ENCODE measurements at places on chromosomes 5 and 9. TPM values are rescaled to one million over a fixed set of nuclear protein-coding genes. Genes with fewer than 3 reads are reported as not detected.

DNA sequence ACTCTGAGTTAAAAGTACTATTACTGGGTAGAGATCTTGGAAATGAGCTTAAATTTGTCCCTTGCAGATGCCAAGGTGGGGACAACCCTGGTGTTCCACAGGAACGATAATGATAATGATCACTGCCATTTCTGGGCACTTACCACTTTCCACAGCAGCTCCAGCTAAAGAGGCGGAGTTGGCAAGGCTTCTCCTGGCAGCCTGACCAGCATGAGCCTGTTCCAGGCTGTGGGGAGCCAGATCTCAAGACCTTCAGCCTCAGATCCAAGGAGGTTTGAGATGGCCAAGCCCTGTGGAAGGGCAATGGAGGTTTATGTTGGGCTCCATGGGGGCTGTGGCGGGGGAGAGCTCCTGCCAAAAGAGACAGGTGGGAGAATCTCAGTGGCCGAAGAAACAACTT, 244.9 kb upstream of the MVB12B start:
- no peak for DNase-seq
- H3K36me3 ChIP-seq: no peaks in the 10 kb centered on the region
- no peaks in the 10 kb centered on the region for H3K27me3 ChIP-seq
- no peaks in the 10 kb centered on the region for H3K4me1 ChIP-seq

Gene KIAA0825
- total RNA-seq: 1.7 TPM

Gene GCNT1
- 11.4 TPM for total RNA-seq

Gene CNOT6
- total RNA-seq: 41.7 TPM

GRCh38 chr5:117494188-117494587, 919.6 kb upstream of the SEMA6A start:
- no peak overlapping the region for H3K4me3 ChIP-seq
- H3K27ac ChIP-seq: no peak overlapping the region
- H3K4me1 ChIP-seq: no peaks in the 10 kb centered on the region
- DNase-seq: no peak
- no peaks in the 10 kb centered on the region for H3K36me3 ChIP-seq
- no peaks in the 10 kb centered on the region for H3K27me3 ChIP-seq

Gene CBY3
- total RNA-seq: 2.3 TPM

DNA sequence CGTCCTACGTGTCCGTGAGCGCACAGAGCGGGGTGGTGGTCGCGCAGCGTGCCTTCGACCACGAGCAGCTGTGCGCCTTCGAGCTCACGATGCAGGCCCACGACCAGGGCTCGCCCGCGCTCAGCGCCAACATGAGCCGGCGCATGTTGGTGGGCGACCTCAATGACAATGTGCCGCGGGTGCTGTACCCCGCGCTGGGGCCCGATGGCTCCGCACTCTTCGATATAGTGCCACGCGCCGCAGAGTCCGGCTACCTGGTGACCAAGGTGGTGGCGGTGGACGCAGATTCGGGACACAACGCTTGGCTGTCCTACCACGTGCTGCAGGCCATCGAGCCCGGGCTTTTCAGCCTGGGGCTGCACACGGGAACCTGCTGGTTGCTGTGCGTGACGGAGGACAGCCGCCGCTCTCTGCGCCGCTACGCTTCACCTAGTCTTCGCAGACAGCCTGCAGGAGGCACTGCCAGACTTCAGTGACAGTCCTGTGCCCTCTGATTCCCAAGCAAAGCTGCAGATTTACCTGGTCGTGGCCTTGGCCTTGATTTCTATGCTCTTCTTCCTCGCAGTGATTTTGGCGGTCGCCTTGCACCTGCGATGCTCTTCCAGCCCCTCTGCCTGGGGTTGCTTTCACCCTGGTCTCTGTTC, 2.4 kb upstream of the PCDHGA12 start:
- H3K27me3 ChIP-seq: no peaks in the 10 kb centered on the region
- no peak overlapping the region for H3K27ac ChIP-seq
- H3K36me3 ChIP-seq: peaks cover 8% of the 10 kb centered on the region
- DNase-seq: peak; percentile 47
- no peaks in the 10 kb centered on the region for H3K4me1 ChIP-seq
- no peak overlapping the region for H3K4me3 ChIP-seq

- H3K27me3 ChIP-seq: no peaks in the 10 kb centered on the region
- no peak overlapping the region for H3K4me3 ChIP-seq
- H3K4me1 ChIP-seq: no peaks in the 10 kb centered on the region
- H3K36me3 ChIP-seq: no peaks in the 10 kb centered on the region
Measured at GRCh38 chr9:125998837-125999503, 251.8 kb downstream of the PBX3 start.

- no peak overlapping the region for H3K27ac ChIP-seq
- no peak for DNase-seq
- H3K4me1 ChIP-seq: no peaks in the 10 kb centered on the region
Measured at GRCh38 chr9:98020476-98021145, 35.9 kb upstream of the NANS start.

- DNase-seq: no peak
- no peaks in the 10 kb centered on the region for H3K36me3 ChIP-seq
- H3K27ac ChIP-seq: peak overlapping the region; percentile 59
- no peaks in the 10 kb centered on the region for H3K27me3 ChIP-seq
- peaks cover 41% of the 10 kb centered on the region for H3K4me1 ChIP-seq
- no peak overlapping the region for H3K4me3 ChIP-seq
Measured at GRCh38 chr5:178561746-178562264, 28.4 kb downstream of the COL23A1 start.

DNA sequence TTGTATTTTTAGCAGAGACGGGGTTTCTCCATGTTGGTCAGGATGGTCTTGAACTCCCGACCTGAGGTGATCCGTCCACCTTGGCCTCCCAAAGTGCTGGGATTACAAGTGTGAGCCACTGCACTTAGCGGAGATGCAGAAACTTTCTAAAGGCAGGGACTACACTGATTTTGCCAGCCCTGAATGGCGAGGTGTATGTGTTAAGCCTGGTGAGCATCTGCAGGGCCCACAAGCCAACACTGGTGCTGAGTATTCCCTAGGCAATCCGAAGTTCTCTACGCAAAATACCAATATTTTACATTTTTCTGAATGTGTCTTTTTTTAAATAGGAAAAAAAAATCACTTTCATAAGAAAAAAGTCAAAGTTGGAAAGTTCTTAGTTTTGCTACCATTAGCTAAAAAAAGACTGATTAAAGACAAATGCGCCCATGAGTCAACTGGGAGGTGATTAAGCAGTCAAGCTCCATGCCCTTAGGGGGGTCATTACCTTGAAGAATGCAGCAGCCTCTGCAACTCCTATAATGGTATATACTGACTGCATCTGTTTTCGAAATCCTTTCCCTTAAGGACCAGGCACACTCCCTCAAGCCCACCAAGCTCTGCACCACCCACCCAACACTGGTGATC, 502.8 kb downstream of the BNC2 start:
- H3K36me3 ChIP-seq: no peaks in the 10 kb centered on the region
- no peak overlapping the region for H3K27ac ChIP-seq
- no peaks in the 10 kb centered on the region for H3K27me3 ChIP-seq
- peaks cover 3% of the 10 kb centered on the region for H3K4me1 ChIP-seq

- no peak overlapping the region for H3K4me3 ChIP-seq
- H3K27me3 ChIP-seq: no peaks in the 10 kb centered on the region
- H3K27ac ChIP-seq: no peak overlapping the region
- H3K4me1 ChIP-seq: peaks cover 8% of the 10 kb centered on the region
- no peaks in the 10 kb centered on the region for H3K36me3 ChIP-seq
Measured at GRCh38 chr5:52705720-52706119, 82.0 kb upstream of the ITGA1 start.

Gene PCDHB15
- total RNA-seq: 8.0 TPM

DNA sequence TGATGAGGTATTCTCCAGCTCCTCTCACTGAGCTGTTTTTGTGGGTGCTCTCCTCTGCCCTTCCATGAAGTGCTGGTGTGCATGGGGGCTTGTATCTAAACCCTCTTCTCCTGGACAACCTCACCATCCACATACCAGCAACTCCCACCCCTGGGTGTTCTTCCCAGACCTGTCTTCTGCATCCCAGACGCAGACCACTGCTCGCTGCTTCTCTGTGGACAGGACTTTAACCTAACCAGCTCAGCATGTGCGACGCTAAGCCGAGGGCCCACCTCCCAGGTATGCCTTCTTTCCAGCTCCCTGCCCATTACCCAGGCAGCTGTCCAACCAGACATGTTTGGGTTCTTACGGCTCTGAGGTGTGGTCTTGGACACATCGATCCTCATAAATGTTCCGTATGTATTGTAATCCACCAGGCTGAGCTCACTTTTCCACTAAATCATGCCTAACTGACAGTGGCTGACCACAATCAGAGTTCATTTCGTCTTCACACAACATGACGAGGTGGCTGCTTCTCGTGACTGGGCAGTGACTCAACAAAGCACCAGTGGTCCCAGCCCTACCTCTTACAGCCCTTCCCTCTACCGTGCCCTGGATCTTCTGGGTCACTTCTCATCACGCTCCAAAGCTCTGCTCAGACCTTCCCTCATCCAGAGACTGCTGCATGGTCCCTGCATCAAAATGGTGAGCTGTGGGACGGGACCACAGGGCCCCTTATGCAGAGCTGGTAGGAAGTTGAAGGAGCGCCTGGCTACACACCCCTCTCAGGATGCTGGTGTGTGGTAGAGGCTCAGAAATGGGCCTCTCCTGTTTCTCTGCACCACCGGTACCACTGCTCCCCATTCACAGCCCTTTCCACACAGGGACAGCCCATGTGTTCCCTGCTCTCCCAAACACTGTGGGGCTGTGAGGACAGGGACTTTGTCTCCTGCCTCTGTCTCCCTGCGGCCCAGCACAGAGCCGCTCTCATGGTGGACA, 9.6 kb upstream of the PTGES2 start:
- H3K4me3 ChIP-seq: no peak overlapping the region
- H3K36me3 ChIP-seq: no peaks in the 10 kb centered on the region
- H3K4me1 ChIP-seq: no peaks in the 10 kb centered on the region
- no peak for DNase-seq
- H3K27ac ChIP-seq: no peak overlapping the region

DNA sequence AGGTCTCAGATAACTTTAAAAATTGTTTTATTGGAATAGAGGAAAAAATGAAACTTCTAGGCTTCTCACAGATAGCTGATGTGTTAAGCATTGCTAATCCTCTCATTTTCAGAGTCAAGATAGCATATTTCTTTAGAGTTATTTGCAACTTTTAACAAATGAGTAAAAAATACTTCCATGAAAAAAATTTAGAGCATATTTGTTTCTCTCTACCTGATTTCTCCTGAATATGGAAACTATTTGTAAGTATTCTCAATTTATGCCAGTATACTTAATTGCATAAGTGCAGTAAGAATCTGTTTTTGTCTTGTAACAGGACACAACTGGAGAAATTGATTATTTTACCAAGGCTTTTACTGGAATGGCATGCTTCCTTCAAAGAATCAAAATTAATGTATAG, 3.6 kb upstream of the TRIM32 start:
- DNase-seq: no peak
- H3K27ac ChIP-seq: no peak overlapping the region
- no peak overlapping the region for H3K4me3 ChIP-seq
- peaks cover 10% of the 10 kb centered on the region for H3K4me1 ChIP-seq
- H3K36me3 ChIP-seq: 0 out of 2 replicates have a peak, but pooled peaks cover 8% of the 10 kb centered on the region
- H3K27me3 ChIP-seq: no peaks in the 10 kb centered on the region

Gene LCP2
- 0.38 TPM for total RNA-seq

- H3K36me3 ChIP-seq: no peaks in the 10 kb centered on the region
- DNase-seq: no peak
- no peaks in the 10 kb centered on the region for H3K4me1 ChIP-seq
- H3K27me3 ChIP-seq: no peaks in the 10 kb centered on the region
- no peak overlapping the region for H3K27ac ChIP-seq
Measured at GRCh38 chr9:17760250-17760649, 181.4 kb downstream of the SH3GL2 start.

DNA sequence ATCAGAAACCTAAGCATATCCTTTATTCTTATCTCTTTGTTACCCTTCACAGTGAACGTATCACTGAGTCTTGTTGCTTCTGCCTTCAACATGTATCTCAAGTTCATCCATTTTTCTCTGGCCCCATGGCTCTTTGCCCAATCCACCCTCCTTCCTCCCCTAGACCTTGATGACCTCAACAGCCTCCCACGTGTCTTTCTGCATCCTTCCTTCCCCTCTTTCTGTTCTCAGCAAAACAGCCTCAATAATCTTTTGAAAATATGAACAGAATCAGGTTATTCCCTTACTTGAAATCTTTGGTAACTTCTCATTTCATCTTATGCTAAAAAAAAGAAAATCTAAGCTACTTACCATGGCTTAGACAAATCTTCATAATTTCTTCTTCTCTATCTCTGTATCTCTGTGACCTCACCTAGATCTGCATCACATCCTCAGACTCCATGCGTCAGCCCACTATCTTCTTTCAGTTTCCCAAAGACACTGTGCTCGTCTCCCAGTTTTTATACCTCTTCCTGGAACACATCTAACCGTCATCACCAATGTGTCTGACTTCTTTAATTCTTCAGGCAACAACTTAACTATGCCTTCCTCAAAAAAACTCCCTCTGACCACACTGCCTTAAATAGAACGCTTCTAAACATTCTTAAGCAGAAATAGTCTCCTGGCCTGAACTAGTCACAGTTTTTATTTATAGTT, 208.0 kb downstream of the PARP8 start:
- no peaks in the 10 kb centered on the region for H3K4me1 ChIP-seq
- no peak overlapping the region for H3K4me3 ChIP-seq
- no peak overlapping the region for H3K27ac ChIP-seq
- H3K36me3 ChIP-seq: no peaks in the 10 kb centered on the region
- no peaks in the 10 kb centered on the region for H3K27me3 ChIP-seq

Gene GMCL2
- total RNA-seq: 0.07 TPM

DNA sequence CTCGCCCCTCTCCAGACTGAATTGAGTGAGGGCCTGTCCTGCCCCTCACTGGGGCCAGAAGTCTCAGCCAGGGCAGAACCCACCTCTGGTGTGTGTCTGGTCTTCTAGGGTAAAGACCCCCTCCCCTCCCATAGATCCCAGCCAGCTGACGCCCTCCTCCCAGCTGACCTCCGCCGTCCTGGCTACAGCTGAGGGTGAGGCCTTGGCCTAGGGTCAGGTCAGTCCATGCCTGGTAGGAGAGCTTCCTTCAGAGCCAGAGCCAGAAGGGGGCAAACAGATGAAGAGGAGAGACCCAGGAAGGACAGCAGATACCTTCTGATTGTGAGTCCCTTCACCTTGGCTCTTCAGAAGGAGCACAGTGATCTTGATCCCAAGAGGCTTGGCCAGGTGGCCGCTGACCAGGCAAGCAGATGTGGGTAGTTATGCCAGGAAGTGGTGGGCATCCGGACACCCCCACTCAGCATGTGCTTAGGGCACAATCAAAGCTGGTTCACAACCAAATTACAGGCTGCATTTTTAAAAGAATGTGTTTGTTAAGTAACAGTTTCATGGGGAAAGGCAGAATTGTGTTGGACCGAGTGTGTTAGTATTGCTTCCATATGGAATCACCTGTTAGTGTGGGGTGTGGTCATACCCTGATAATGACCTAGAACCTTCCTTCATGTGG, 29.9 kb downstream of the JADE2 start:
- H3K27me3 ChIP-seq: no peaks in the 10 kb centered on the region
- peak overlapping the region; percentile 81 for H3K27ac ChIP-seq
- no peak for DNase-seq
- no peak overlapping the region for H3K4me3 ChIP-seq
- H3K36me3 ChIP-seq: 0 out of 2 replicates have a peak, but pooled peaks cover 4% of the 10 kb centered on the region

Gene MVB12B
- 4.0 TPM for total RNA-seq

- H3K27ac ChIP-seq: no peak overlapping the region
- no peaks in the 10 kb centered on the region for H3K36me3 ChIP-seq
- no peaks in the 10 kb centered on the region for H3K27me3 ChIP-seq
- no peak overlapping the region for H3K4me3 ChIP-seq
- DNase-seq: no peak
- H3K4me1 ChIP-seq: peaks cover 10% of the 10 kb centered on the region
Measured at GRCh38 chr9:19255821-19256220, 25.3 kb downstream of the DENND4C start.

GRCh38 chr5:40754381-40755092, 1.2 kb downstream of the TTC33 start:
- H3K36me3 ChIP-seq: no peaks in the 10 kb centered on the region
- no peak for DNase-seq
- H3K27me3 ChIP-seq: no peaks in the 10 kb centered on the region
- peaks cover 7% of the 10 kb centered on the region for H3K4me1 ChIP-seq
- H3K4me3 ChIP-seq: peak overlapping the region; percentile 63

Gene GAS1
- 6.1 TPM for total RNA-seq

Measured in GM23338 (cell line).